ENCODE measurements at places on chromosomes 16 and 17.

DNA sequence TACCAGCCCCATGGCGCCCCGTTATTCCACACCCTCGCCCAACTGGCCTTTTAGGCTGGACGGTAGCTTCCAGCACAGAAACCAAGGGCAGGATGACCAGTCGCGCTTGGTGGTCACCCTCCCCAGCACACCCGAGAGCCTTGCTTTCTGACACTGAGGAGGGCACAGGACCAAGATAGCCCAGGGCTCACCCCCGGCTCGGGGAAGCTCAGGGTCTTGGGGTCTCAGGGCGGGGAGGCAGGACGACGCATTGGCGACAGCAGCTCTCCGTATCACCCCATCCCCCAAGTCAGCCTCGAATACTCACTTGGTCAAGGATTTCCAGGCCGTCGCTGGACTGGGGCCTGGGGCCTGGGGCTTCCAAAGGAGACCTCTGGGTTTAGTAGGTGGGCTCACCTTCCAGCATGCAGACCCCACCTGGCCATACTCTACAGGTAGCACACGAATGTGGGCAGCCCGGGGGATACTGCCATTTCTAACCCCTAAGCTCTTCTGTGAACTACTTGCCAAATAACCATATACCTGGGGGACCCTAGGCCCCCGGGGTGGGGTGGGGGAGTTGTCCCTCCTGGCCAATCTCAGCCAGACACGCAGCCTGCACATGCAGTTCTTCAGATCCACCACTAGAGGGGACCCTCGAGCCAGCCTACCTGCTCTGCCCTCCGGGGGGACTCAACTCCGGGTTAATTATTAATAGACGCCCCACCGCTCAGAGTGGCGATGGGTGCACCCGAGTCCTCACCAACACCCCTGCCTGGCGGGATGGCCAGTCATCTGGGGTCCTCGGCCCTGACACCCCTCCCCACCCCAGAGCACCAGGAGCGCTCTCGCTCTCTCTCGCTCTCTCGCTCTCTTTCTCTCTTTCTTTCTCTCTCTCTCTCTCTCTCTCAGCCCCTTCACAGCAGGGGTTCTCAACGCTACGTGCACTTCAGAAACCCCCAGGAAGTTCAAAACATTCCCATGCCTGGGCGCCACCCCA lies 30.0 kb downstream of the TBC1D16 start:
- peak; percentile 39 for DNase-seq

DNA sequence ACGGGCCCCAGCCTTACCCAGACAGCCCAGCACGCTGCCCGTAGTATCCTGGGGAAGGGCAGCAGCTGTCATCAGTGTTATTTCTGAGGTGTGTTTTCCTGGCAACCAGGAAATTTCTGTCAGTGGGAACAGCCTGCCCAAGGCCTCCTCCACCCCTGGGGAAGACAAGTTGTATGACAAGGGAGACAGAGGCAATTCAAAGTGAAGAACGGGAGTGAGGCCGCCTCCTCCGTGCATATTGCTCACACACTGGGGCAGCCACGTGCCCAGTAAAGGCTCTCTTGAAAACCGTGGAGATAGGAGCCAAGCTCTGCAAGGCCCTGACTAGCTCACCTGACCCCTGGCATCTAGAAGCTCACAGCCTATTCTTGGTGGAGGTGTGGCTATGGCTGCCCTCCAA lies 57.6 kb downstream of the RAI1 start:
- no peak for DNase-seq

DNA sequence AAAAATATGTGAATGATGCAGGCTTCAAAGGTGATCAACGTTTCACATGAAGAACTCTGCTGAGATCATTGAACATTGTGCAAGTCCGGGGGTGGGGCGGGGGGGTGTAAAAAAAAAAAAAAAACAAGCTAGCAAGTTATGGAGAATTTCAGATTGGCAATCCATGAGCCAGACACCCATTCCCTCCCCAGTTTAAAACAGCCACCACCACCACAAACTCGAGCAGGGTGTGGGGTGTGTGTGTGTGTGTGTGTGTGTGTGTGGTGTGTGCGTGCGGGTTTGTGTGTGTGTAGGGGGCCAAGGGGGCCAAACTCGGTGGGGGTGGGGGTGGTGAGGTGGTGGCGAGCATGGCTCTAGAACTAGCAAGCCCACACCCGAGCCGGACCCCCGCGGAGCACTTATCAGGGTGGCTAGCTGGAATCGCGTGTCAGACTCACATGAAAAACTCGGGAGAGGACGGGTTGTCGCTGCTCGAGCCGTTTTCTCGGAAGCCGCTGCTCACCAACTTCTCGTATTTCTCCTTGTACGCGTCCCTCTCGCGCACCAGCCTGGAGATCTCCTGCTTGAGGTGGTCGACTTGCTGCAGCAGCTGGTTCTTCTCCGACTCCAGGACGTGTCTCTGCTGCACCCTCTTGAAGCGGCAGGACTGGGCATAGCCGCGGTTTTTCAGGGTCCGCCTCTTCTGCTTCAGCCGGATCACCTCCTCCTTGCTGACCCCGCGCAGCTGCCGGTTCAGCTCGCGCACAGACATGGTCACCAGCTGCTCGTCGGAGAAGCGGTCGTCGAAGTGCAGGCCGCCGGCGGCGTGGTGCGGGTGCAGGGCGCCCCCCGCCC lies 2.0 kb downstream of the MAF start:
- no peak for DNase-seq

DNA sequence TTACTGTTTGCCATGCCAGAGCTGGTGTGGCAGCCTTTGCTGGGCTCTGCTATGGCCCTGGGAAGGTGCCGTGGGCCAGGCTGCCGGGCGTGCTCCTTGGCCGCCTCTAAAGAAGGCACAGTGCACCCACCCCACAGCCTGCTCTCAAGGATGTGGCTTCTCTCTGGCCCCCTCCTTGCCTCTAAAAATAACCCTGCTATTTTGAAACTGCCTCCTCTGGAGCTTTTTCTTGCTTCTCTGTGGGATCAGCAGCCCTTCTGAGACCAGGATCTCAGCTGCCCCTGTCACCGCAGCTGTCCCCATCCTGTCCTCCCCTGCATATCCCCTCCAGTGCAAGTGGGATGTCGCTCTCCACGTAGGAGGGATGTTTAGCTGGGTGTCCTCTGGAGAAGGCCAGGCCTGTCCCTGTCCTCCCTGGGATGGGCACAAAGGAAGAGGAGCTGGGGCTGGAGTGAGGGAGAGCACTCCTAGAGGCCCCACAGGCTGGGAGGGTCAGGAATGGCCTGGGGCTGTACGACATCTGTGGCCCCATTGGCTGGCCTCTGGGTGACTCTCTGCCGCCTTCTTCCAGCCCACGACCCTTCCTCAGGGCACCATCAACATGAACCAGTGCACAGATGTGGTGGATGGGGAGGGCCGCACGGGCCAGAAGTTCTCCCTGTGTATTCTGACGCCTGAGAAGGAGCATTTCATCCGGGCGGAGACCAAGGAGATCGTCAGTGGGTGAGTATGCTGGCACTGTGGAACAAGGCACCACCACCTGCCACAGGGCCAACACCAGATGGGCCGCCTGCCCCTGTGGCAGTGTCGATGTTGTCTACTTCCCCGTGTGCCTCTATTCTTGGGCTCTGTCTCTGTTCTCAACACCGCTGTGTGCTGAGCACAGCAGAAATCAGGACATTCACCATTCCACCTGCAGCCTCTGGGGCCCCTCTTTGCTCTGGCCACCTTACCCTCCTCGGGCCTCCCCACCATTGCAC lies 79.7 kb downstream of the PLD6 start:
- no peak for DNase-seq

GRCh38 chr17:4540687-4541327 lies 14.4 kb downstream of the MYBBP1A start:
- DNase-seq: no peak

GRCh38 chr17:39927929-39928857 lies 661 bp downstream of the LRRC3C start:
- no peak for DNase-seq

DNA sequence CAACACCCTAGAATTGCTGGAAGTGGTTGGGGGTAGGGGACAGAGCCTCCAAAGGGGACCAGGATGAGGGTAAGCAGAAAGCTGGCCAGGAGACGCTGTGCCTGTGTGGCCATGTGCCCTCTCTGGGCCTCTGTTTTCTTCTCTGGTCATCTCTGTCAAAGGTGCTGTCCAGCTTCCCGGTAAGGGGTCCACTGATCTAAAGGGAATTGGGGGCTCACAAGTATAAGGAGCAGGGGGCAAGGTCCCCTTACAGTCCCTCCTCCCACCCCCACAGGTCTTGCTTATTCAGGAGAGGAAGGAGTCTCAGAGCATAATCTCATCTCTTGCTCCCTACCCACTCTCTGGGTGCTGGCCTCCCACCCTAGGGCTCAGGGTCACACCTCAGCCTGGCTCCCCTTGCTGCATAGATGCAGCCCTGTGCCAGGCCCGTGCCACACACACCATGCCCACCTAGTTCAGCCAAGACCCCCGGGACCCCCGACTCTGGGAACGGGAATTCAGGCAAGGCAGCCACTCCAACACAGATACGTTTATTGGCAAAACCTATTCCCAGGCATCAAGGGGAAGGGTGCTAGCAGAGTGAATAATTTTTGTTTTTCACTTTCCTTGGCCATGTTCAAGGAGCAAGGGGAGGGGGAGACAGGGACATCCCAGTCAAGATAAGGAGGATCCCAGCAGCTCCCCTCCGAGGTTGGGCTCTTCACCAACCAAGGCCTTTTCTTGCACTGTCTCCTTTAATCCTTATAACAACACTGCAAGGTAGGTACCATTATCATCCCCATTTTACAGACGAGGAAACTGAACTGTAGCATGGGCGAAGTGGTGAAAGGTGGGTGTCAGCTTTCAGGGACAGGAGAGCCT lies 19.8 kb downstream of the SLC4A1 start:
- no peak for DNase-seq

GRCh38 chr17:38349097-38349730 lies 2.4 kb upstream of the SOCS7 start:
- peak; percentile 78 for DNase-seq

- DNase-seq: no peak
Measured at GRCh38 chr16:7209598-7209997, 123.0 kb upstream of the RBFOX1 start.

DNA sequence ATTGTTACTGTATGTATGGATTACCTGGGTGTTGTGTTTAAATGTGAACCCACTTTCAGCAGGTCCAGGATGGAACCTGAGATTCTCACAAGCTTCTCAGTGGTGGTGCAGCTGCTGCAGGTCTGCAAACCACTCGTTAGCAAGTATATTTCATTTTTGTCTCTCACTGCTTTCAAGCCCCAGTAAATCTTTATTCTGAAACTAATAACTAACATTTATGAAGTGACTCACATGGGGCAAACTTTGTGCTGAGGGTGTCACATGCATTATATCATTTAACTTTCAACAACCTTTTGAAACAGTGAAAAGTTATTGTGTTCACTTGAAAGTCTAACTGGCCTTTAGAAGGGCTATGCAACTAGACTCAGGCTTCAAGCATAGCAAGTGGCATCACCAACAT lies 98.9 kb upstream of the DYNLRB2 start:
- DNase-seq: no peak

DNA sequence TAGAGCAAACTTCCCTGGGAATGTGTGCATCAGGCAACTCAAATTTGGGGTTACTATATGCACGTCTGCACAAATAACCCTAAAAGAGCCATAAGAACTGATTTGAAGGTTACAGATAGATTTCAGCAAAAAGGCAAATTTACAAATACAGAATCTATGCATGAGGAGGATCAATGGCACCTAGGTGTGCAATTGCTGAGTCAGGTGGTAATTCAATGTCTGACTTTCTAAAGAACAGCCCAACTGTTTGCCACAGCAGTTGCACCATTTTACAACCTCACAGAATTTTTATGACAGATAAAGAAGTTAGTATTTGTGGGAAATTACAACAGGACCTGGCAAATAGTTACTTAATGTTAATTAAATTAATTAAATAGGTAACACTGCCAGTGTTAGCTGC lies 405.5 kb downstream of the TMEM114 start:
- DNase-seq: no peak

- no peak for DNase-seq
Measured at GRCh38 chr16:23907903-23908302, 72.1 kb downstream of the PRKCB start.

DNA sequence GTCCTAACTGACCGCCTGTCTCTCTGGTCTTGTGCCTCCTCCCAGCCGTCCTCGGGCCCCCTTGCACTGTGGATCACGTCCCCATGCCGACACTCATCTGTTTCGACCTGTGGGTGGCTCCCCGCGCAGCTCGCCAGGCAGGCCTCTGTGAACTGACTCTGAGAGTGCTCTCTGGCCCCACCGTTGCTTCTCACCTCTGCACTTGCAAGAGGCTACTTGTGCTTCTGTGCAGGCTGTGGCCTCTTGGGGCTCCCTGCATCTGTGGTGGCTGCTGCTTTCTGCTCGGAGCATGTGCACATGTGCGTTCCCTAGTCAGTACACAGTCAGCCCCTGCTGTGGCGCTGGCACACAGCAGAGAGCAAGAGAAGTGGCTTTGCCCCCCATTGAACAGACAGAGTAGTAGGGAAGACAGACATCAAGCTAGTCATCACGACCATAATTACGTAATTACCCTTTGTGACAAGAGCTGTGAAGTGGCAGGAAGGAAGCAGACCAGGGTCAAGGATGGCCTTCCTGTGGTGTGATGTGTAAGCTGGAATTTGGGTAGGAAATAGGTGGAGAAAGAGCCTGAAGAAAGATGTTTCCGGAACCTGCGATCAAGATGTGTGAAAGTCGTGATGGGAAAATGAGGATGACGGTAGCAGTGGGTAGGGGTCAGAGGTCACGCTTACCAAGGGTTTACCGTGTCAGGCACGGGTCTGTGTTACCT lies 256.0 kb upstream of the CACNG5 start:
- no peak for DNase-seq
